ENCODE measurements at places on chromosomes 6 and 20.

GRCh38 chr20:62835931-62836861, 19.3 kb downstream of the COL9A3 start:
- DNase-seq, result no peak

DNA sequence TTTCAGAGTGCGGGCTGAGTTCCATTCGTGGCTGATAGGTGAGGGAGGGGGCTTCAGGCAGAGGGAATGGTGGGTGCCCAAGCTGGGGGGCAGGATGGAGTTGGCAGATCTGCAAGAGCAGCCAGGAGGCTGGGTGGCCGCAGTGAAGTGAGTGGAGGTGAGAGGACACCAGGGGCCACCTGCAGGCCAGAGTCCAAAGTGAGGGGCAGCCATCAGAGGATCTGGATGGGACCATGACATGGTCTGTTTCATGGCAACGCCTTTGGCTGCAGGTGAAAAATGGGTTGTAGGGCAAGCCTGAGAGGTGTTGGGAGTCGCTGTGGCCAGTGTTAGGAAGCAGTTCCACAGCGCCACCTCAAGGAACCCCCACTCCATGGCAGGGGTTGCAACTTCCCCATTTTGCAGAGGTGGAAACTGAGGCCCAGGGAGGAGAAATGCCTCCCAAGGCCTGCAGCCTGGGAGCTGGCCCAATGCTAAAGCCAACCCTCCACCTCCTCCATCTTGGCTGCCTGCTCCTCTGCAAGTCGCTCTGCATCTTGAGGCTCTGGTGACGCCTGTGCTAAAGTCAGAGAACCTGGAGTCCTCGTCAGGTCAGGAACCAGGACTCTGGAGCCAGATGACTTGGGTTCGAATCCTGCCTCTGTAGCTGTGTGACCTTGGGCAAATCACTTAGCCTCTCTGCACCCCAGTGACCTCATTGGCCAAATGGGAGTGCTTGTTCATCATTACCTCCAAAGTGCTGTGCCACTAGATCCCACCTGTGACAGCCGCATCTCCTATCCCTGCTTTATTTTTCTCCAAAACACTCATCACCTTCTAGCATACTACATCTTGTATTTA, 153.8 kb downstream of the CEBPB start:
- DNase-seq, result no peak

DNA sequence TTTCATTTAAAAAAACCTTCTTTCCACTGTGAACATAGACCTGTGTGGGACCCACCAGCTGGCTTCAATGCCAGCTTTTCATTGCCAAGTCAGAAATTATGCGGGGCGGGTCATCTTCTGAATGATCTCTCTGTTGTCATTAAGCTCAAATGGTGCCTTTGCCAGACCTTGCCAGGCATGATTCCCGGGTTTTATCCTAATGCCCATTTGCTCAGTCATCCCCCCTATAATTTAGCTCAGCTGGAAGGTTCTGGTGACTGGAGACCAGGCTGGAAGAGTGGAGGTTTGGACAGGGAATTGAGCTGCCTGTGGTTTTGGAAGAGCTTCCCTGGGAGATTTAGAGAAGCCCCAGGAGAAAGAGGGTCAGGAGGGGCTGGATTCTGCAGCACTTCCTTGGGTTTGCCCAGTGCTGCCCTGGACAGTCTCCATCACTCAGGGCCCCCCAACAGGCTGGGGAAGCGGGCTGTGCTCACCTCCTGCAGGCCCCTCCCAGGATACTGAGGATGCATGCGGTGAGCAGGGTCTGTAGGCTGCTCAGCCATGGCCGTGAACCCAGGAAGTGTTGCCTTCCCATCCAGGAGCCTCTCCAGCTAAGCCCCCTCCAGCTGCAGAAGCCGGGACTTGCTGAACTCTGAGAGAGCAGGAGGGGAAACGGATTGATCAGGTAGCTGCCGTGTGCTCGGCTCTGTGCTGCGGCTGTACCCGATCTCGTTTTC, 273.0 kb downstream of the CDH4 start:
- DNase-seq, result peak; percentile 18

GRCh38 chr6:154474648-154475428, 35.6 kb downstream of the CNKSR3 start:
- DNase-seq, result no peak

GRCh38 chr6:85065831-85066230, 301.4 kb upstream of the TBX18 start:
- no peak for DNase-seq

DNA sequence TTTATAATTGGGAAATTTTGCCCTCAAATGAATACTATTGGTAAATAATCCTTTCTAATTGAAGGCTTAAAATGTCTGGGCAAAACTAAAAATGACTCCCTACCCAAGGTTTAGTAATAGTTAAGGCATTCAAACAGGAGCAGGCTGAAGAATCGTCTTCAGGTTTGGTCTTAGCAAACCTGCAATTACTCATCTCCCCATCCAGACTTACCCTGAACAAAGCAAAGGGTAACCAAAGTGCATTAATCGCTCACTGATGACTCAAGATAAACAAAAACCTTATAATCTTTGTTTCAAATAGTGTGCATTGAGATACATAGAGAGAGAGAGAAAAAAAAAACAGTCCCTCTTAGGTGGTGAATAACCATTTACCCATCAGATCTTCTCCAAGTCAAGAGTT, 225.5 kb downstream of the BMP2 start:
- DNase-seq, result no peak

- no peak for DNase-seq
Observed at GRCh38 chr6:99364026-99364425, 14.6 kb upstream of the FAXC start.

DNA sequence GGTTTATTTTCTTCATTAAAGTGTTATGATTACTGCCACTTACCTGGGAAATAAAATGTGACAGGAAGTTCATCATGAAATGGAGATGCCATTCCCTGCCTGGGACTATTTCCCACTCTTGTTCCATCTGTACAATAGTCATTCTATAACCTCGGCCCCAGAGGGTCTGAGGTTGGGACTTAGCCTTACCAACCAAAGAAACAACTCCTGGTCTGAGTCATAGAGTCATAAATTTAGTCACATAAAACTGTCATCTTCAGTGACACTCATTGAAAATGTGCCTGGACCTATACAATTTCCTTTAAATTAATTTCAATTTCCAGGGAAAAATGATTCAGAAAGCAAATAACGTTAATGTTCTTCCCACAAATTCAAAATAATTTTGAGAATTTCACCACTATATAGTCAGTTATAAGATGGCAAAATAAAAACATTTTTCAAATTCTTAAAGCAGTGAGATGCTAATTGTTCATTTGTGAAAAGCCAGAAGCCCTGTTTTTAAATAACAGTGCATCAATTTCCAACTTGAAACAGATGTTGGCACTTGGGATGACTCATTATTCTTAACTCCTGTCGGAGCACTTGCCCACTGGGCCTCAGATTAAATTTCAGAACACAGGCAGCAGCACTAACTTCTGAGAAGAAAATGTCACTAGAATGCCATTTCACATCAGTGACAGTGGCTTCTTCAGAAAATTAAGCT, 201.2 kb upstream of the SMLR1 start:
- no peak for DNase-seq

GRCh38 chr20:18541741-18542140, 25.5 kb upstream of the SMIM26 start:
- no peak for DNase-seq

DNA sequence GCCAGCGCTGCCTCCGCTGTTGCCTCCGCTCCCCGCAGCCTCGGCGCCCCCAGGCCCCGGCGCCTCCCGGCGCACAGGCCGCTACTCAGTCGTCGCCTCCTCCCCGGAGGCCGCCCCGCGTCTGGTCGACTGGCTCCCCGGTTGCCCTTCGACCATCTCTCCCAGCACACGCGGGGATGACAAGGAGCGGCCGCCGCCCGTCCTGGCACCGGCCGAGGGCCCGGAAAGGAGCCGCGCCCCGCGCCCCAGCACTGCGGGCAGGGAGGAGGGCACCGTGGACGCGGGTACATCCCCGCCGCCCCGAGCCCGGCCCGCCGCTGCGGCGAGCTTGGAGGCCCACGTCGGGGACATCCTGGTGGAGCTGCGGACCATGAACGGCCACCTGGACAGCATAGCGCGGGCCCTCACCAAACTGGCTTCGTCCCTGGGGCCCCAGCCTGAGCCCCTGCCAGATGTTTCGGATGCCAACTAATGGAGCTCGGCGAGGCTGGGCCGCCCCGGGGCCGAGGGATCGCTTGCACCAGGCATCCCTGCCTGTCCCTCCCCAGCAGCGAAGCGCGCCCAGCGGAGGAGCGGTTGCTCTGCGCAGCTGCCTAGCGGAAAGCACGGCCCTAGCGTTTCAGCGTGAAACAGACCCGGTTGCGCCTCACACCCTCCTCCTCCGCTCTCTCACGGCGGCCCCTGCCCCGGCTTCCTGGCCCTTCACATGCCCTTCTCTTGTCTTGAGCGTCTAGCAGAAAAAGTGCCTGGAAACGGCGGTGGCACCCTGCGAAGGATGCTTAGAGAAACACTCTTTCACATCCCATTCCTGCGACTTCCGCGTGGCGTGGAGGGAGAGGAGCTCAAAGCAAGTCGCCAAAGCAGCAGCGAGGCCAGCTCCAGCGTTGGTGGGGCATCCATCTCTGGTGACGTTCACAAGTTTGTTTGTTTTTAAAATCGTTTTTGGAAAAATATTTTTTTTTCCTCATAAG, 285.8 kb upstream of the SUPT3H start:
- peak; percentile 43 for DNase-seq

GRCh38 chr6:63573899-63574553, 1.7 kb downstream of the LOC128125822 start:
- no peak for DNase-seq

- DNase-seq, result no peak
Observed at GRCh38 chr6:25004357-25004756, 68.6 kb upstream of the RIPOR2 start.

- no peak for DNase-seq
Observed at GRCh38 chr6:144673807-144674206, 388.7 kb downstream of the UTRN start.

- DNase-seq, result no peak
Observed at GRCh38 chr6:11722220-11722619, 56.4 kb downstream of the ADTRP start.

- no peak for DNase-seq
Observed at GRCh38 chr6:16002332-16003196, 126.3 kb upstream of the MYLIP start.

GRCh38 chr6:156563714-156564113, 213.5 kb upstream of the ARID1B start:
- no peak for DNase-seq

DNA sequence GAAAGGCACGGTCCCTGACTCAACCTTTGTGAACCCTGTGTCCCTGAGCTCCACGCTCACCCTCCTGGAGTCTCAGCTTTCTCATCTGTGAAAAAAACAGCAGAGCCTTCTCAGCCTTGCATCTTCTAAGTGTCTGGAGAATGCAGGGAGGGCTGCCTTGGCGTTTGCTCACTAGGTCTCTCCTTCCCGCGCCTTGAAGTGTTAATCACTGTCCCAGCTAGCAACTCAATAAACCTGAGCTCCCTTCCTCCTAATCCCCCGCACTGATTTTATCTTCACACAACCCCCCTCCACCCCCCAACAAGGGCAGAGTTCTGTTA, 34.9 kb upstream of the FOXC1 start:
- DNase-seq, result no peak

DNA sequence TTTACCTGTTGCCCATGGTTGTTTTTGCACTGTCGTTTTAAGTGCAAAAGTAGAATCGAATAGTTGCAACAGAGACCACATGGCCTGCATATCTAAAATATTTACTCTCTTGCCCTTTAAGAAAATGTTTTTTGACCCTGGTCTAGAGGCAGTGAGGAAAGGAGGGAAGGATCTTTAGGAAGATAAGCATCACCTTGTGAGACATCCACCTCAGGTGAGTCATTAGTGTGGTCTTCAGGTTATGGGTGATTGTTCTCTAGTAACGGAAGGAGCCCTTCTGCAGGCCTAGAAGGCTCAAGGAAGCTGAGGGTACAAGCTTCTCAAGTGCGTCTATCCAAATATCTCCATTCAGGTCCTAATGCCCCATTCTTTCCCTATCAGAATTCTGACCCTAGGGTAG, 6.6 kb upstream of the RAB44 start:
- DNase-seq, result no peak

GRCh38 chr6:87941556-87942358, 105.9 kb upstream of the SPACA1 start:
- DNase-seq, result no peak

- no peak for DNase-seq
Observed at GRCh38 chr20:2314759-2315439, 19.1 kb downstream of the TGM3 start.

GRCh38 chr6:5617179-5617578, 355.9 kb downstream of the FARS2 start:
- DNase-seq, result no peak

DNA sequence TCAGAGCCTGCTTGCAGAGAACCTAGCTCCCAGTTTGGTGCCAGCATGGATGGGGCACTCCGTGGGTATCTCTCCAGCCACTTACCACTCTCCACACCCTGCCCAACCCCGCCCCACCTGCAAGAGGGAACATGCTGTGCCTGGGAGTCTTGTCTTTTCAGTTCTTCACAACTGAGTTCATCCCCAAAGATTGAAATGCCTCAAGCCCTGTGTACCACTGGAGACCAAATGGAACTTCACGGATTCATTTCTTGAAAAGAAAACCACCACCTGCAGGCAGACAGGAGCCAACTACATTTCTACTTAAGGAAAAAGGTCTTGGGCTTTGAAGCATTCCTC, 50.1 kb downstream of the TRERF1 start:
- no peak for DNase-seq

- DNase-seq, result no peak
Observed at GRCh38 chr6:14819840-14820420, 425.9 kb upstream of the JARID2 start.
